ENCODE measurements at places on chromosomes 3 and 15.

DNA sequence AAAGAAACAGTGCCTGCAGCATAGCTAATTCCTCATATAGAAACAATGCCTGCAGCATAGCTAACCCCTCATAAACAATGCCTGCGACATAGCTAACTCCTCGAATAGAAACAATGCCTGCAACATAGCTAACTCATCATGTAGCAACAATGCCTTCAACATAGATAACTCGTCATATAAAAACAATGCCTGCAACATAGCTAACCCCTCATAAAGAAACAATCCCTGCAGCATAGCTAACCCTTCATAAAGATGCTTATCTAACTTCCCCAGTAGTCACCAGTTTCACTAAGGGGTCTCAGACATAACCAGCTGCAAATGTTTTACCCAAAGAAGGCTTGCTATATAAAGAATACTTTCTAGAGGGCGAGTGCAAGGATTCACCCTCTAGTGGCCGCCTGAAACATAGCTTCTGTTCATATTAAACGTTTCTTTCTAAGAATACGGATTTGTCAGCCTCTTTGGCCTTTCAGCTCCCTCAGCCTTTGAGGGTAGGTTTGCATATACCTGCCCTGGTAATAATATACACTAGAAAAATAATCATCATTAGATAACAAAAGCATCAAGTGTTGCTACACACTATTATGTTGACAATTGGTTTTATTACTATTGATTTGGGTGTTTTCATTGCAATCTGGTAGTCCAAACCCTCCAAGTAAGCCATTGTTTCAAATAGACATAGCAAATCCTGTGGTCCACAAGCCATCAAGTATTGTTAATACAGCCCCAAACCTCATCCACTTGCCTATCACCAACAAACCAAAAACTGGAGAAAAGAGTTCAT lies 44.4 kb upstream of the FAN1 start:
- DNase-seq = peak; percentile 10

DNA sequence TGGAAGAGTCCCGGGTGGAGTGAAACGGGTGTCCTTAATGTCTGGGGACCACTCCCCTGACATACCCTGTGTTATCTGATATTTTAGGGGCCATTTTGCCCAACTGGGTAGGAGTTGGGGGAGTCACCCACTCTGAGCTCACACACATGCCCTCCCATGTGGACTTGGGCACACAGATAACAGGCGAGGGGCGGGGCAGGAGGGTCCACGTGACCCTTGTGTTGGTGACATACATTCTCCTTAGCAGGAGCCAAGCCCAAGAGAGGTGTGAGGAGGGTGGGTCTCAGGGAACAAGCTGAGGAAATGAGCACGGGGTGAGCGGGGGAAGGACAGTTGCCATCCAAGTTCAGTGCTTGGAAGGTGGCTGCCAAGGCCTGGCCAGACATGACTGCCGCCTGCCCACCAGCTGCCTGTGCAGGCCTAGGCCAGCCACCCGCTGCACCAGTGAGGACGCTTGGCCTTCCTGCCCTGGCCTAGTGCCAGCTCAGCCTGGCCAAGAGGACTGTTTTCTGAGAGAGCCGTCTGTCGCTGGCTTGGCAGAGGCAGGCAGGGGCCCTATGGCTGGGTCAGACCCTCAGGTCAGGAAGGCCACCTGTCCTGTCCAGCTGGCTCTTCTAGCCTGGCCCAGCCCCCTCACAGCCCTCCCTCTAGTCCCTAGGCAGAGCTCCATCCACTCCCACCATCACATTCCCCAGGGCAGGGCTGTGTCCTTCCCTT lies 31.3 kb upstream of the TMEM115 start:
- DNase-seq = no peak

GRCh38 chr3:16337856-16338540 lies 73.0 kb downstream of the OXNAD1 start:
- peak; percentile 86 for DNase-seq

DNA sequence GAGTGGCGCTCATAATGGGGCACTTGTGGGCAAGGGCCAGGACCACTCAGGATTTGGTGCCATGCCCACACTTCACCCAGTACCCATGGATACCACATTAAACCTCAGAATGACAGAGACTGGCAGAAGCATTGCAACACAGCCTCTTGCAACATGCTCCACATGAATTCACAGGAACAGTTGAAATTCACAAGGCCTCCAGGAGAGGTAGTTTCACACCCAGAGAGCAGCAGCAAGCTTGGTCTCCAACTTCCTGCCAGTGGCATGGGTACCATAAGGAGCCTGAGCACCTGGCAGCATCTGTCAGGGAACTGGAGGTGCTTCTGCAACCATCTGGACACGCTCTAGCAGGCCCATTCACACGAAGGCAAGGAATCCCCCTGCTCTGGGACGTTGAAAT lies 101.0 kb downstream of the OSBPL10 start:
- DNase-seq = no peak

GRCh38 chr15:74608786-74609185 lies 6.8 kb upstream of the CLK3 start:
- no peak for DNase-seq

- DNase-seq = no peak
These were observed 408.1 kb upstream of the ZNF385D start for GRCh38 chr3:22159004-22159695.

GRCh38 chr3:187150599-187150998 lies 11.3 kb upstream of the RPL39L start:
- DNase-seq = peak; percentile 85

GRCh38 chr3:43223670-43224364 lies 62.5 kb upstream of the SNRK start:
- no peak for DNase-seq

DNA sequence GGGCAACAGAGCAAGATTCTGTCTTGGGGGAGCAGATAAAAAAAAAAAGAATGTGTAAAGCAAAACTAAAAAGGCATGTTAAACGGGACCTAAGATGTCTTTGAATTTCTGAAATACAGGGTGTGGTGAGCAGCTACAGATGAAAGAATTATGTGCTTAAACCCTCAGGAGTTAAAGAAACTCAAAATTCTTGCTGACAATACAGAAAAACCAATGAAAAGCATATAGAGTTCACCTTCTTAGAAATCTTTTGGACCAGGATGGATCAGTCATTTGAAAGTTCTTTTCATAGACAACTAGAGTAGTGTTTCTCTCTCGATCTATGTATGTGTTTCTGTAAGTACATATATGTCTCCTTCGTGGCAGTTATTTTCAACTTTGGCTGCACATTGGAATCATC lies 31.4 kb downstream of the TUBGCP4 start:
- no peak for DNase-seq

GRCh38 chr3:31495971-31496665 lies 36.6 kb upstream of the STT3B start:
- DNase-seq = no peak

GRCh38 chr3:83843716-83844115 lies 1115.1 kb upstream of the CADM2 start:
- no peak for DNase-seq

DNA sequence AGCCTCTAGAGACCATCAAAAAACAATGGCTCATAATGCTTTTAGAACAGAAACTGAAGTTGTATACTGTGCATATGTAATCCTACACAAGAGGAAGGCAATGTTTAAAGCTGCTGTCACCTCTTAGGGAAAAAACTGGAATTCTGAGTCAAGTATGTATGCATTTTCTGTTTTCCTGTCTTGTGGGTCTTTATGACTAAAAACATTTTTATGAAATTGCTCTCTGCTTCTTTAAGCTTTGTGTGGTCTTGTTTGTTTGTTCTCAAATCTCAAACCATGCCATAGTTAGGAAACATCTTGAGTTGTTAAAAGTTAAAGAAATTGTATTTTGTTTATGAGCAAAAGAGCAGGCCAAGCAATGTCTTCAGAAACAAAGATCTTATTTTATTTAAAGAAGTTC lies 80.9 kb upstream of the SOX2 start:
- DNase-seq = no peak

GRCh38 chr15:87219650-87220615 lies 1036.6 kb downstream of the NTRK3 start:
- no peak for DNase-seq

- DNase-seq = no peak
These were observed 20.7 kb upstream of the ISLR2 start for GRCh38 chr15:74109713-74110112.

GRCh38 chr3:189727898-189728297 lies 96.7 kb downstream of the TP63 start:
- no peak for DNase-seq

- peak; percentile 44 for DNase-seq
These were observed 43.2 kb downstream of the KLHL25 start for GRCh38 chr15:85751291-85752123.

- DNase-seq = peak; percentile 37
These were observed 33.2 kb downstream of the RAB27A start for GRCh38 chr15:55256281-55257011.

DNA sequence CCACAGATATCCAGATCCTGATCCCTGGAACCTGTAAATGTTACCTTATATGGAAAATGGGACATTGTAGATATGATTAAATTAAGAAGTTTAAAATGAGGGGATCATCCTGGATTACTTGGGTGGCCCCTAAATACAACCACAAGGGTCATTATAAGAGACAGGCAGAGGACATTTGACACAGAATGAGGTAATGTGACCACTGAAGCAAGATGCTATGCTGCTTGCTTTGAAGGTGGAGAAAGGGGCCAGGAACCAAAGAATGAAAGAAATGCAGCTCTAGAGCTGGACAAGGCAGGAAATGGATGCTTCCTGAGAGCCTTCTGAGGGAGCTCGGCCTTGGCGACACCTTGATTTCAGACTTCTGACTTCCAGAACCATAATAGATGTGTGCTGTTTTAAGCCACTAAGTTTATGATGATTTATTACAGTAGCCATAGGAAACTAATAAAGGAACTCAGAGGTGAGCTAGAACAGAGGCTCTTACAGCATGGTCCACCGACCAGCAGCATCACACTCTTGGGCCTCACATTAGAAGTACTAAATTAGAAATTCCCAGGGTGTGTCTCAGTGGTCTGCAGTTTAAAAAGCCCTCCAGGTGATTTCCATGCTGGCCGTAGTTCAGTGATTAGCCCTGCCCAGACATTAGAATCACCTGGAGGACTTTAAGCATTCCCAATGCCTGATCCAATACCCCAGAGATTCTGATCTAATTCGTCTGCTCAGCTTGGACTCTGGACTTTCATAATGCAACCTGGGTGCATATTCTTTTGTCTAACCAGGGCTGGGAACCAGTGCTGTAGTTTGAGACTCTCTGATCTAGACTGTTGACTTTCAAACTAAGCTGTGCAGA lies 7.5 kb downstream of the COLQ start:
- DNase-seq = no peak

DNA sequence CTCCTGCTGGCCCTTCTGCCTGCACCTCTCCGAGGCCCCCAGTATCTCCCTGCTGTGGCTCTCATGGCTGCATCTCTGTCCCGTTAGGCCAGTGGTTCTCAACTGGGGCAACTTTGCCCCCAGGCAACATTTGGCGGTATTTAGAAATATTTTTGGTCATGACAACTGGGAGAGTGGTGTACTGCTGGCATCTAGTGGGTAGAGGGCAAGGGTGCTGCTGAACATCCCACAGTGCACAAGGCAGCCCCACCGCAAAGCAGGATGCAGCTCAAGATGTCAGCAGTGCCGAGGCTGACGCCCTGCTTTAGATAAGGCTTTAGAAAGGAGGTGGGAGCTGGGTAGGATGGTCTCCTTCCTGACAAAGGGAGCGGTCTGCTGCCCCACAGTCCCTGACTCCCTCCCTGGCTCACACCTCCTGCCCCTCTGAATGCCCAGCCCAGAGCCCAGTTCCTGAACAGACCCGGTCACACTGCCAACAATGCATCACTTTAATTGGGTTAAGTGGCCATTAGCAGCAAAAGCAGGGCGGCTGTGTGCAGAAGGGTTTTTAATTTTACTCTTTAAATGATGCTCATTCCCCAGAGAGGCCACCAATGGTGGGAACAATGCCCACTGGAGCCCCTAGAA lies 68.8 kb upstream of the TMEM115 start:
- peak; percentile 19 for DNase-seq

GRCh38 chr15:31487811-31488436 lies 161.3 kb downstream of the KLF13 start:
- DNase-seq = peak; percentile 60

DNA sequence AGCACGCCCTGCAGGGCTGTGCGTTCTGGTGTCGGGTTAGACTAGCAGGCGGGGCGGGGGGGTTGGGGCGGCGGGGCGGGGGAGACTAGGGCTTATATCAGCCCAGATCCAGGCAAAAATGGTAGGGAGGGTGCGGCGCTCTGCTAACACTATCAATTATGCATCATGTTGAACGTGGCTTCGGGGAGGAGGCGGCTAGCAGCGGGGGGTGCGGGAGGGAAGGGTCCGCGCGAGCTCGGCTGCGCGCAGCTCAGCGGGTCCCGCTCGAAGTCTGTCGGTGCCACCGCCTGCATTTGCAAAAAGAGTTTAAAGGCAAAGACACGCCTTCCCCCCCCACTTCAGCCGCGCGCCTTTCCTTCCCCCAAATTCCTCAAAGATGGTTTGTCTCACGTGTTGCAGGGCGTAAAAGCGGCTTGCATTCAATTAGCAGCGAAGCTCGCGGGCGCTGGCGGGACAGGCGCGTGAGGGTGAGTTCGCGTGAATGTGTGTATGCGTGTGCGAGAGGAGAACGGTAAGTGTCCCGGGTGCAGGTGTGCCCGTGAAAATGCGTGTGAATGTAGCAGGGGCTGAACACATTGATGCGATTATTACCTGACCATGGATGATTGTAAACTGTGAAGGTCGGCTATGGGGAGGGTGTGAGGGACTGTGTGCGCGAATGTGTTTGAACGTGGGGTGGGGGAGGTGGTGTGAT lies at the start of gene ISLR2:
ISLR2 (plus strand) TSS at position 432 of the 694 bp plus-strand sequence. CDS start 2,169 bp downstream, outside the sequence.
- DNase-seq = peak; percentile 11

DNA sequence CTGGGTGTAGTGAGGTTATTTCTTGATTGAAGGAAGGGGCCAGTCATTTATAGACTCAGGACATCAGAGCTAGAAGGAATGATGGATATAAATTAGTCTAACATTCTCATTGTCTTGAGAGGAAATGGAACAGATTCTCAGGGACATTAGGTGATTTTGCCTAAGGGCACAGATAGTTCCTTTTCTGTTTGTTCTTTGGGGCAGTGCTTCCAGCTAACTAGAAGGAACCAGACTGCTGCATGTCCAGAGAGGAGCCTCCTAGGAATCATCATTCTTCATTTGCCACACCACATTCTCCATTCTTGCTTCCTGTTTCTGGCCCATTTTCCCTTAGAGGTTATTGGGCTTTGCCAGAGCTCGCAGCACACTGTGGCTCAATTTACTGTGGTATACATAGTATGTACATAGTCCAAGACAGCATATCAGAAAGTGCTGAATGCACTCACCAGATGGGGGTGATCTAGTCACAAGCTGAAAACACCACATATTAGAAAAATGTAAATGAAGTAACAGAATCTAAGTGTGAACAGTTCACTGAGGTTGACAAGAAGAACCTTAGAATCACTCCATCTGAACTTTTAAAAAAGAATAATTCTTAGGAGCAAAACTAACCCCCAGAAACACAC lies 62.7 kb upstream of the MYZAP start:
- no peak for DNase-seq

GRCh38 chr3:5006755-5007202 lies 27.5 kb downstream of the BHLHE40 start:
- DNase-seq = peak; percentile 93

GRCh38 chr3:18648868-18649462 lies 223.8 kb upstream of the SATB1 start:
- no peak for DNase-seq

GRCh38 chr3:129524081-129524480 lies 4.4 kb upstream of the RHO start:
- no peak for DNase-seq

- peak; percentile 98 for DNase-seq
These were observed 31.6 kb downstream of the ZDHHC19 start for GRCh38 chr3:196179380-196180308.

Measured in activated CD8-positive, alpha-beta T cell treated with anti-CD3 and anti-CD28 coated beads for 36 hours (primary cell).